ENCODE measurements at places on chromosomes 4 and X. TPM values are rescaled to one million over a fixed set of nuclear protein-coding genes. Genes with fewer than 3 reads are reported as not detected.

DNA sequence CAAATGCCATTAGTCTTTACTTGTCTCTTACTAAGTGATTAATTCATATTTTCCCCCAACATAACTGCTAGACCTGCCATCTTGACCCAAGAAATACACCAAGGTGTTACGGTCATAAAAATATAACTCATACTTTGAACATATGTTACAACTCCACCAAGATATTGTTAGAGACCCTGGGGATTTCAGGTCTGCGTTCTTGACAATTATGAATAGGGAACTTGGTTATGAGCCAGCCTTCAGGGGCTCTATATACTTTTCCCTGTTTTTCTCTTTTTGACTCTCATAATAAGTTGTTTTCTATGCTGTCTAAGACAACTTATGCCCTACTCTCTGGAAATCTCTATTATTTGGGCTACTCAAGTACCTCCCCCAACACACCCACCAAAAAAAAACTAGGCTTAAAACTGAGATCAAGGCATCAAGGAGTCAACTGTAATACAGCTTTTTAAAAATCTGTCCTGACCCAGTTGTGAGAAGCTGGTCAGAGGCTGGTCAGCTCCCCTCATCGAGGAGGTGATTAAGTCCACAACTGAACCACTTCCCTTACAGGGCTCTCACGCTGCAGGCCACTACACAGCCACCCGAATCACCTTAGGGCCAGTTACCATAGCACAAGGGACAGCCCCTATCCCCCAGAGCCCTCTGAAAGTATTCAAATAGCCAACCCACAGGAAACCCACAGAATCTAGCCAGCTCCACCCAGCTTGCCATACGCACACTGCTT lies 10.5 kb upstream of the TLR3 start:
- DNase-seq = no peak

PDE5A gene
- 3.3 TPM for total RNA-seq

- no peak for DNase-seq
Measured at GRCh38 chr4:144267084-144267483, 126.6 kb upstream of the GYPA start.

- DNase-seq = no peak
Measured at GRCh38 chr4:161702287-161702686, 461.5 kb downstream of the FSTL5 start.

FAM9B gene
- not detected for total RNA-seq

HTRA3 gene
- total RNA-seq = 1.2 TPM

DNA sequence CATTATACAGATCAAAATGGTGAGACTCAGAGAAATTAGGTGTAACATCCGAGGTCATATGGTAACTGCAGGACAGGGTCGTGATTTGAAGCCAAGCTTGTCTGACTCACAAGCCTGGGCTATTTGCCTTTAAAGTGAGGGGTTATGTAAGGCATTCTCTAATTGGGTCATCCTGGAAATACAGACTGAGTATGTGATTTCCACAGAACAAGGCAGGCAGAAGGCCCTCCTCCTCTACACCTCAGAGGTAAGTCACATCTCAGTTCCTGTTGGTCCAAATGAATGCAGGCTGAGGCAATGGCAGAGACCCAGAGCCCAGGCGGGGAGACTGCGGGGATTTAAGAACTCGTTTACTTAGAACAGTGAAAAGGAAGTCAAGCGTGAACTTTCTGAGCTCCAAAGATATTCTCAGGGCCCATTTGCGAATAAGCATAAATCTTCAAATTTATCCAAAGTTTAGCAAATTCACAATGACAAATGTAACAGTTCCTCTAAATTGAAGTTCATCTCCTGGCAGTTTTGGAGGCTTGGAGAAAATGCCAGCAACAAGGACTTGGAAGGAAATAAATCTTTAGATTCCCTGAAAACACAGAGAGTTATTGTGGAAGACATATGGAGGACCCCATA lies 153.3 kb downstream of the LDB2 start:
- no peak for DNase-seq

DNA sequence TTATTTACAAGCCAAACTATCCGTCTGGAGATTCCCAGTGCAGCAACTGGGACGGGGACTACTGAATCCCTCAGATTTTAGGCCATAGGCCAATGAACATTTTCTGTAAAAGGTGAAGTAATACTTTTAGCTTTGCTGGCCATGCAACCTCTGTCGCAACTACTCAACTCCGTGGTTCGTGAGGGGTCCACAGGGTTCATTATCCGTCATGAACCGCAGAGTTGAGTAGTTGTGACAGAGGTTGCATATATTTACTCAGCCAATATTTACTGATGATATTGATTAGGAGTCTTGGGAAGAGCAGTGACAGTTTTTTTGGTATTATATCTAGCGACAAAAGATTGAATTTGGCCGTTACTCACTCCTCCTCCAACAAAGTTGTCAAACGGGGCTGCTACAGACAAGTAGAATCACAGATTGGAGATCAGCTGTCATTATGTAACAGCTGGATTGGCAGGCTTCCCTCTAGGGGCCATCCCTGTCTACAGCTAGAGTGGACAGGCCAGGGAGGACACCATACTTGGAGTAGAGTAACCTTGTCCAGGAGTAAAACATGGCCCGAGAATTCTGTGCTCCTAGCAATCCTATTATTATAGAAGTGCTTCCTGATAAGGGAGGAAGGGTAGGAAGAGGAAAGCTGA lies 37.2 kb upstream of the CD38 start:
- no peak for DNase-seq

KCNE5 gene
- total RNA-seq = not detected

KANTR gene
- total RNA-seq = 3.7 TPM

DNA sequence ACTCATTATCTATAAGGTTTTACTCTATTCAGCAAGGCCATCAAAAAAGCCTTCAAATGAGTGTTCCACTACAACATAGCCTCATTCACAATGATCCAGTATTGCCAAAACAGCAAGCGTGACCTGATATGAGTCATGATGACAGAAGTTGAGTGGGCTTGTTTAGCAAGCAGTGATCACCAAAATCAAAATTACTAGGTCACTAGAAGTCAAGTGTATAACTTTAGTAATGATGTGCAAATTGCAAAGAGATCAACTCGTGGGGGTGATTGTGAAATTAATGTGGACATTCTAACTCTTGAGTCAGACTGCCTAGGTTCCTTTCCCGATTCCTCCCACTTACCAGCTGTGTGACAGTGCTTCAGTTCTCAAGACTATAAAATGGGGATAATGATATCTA lies 124.5 kb downstream of the CHM start:
- no peak for DNase-seq

Measured in lung microvascular endothelial cell (primary cell).